T-helper 22 cell (primary cell): ENCODE measurements at places on chromosomes 7 and 10.

GRCh38 chr10:97640868-97641811, 669 bp downstream of the PI4K2A start:
- DNase-seq: no peak

GRCh38 chr10:131233611-131234258, 77.8 kb downstream of the TCERG1L start:
- DNase-seq: no peak

DNA sequence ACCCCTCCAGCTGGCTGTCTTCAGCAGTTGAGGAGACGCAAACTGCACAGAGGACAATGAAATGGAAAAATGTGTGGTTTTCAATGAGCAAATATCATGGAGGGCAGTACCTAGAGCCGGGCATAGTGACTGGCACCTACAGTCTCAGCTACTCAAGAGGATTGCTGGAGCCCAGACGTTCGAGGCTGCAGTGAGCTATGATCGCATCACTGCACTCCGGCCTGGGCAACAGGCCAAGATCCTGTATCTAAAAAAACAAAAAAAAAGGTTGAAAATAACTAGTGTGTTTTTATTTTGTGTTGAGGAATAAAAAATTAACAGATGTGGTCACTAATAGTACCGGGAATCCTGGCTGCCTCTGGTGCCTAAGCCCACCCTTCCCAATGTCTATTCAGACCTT, 345.5 kb downstream of the GALNT17 start:
- no peak for DNase-seq

GRCh38 chr7:19709249-19709578, 377 bp upstream of the POLR1F start:
- DNase-seq: no peak

DNA sequence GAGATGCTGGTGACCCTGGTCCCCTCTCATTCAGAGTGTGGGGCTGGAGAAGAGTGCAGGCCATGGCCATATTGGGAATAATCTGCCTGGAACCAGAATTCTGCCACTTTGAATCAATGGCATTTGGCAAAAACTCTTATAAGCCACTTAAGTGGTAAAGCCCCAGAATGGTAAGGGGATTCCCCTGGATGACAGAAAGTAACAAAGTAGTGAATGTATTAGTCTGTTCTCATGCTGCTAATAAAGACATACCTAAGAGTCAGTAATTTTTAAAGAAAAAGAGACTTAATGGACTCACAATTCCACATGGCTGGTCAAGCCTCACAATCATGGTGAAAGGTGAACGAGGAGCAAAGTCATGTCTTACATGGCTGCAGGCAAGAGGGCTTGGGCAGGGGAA, 248.6 kb downstream of the SH2D4B start:
- DNase-seq: no peak

DNA sequence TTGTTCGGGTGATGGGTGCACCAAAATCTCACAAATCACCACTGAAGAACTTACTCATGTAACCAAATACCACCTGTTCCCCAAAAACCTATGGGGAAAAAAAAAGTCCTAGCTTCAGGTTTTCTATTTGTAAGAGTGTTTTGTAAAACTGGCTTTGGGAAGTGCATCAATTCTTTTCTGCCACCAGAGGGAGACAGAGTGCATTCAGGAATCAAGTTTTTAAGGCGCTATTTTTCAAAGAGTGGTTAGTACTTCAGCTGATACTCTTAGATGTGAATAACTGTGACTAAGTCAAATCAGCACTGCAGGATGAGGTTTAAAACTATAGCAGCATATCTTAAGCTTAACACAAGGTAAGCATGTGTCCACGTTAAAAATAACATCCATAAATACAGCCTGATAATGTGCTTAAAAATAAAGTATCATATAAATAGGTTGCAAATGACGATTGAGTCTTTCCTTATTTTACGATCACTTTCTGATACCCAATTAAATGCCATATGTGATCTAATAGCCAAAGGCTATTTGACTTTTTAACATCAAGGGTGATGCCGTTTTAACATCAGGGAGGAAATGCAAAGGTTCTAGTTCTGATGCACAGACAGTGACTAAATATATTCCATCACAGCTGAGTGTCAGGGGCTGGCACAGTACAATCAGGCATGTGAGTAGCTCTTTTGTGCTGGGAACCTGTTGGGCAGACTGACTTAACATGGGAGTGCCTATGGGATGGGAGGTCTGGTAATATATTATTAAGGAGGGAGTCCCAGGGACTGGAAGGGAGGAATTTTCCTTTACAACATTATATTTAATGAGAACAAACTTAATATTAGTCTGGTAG, 10.6 kb upstream of the LYZL2 start:
- no peak for DNase-seq

GRCh38 chr10:132202070-132202970, 15.6 kb downstream of the DPYSL4 start:
- no peak for DNase-seq

GRCh38 chr7:133452577-133452976, 199.7 kb downstream of the EXOC4 start:
- DNase-seq: no peak

- no peak for DNase-seq
Observed at GRCh38 chr7:8155836-8156235, 106.1 kb downstream of the ICA1 start.

DNA sequence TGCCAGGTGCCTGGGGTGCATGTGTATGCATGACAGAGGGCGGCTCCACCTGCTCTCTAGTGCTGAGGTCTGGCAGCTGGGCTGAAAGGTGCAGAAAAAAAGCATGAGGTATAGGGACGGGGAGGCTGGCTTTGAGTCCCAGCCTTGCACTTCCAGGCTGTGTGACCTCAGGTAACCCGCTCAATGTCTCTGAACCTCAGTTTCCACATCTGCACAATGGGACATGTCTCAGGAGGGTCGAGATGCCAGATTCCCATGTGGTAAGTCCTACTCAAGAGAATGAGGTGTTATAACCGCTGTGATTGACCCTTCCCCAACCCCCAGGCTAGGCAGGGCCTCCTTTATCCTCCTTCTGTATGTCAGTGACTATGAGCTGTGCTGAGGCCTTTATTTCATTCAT, 48.8 kb downstream of the ARHGAP22 start:
- no peak for DNase-seq
